ENCODE measurements at places on chromosomes 1 and 21.

GRCh38 chr1:150553392-150554085, 4.3 kb downstream of the ADAMTSL4 start:
- no peak for DNase-seq

DNA sequence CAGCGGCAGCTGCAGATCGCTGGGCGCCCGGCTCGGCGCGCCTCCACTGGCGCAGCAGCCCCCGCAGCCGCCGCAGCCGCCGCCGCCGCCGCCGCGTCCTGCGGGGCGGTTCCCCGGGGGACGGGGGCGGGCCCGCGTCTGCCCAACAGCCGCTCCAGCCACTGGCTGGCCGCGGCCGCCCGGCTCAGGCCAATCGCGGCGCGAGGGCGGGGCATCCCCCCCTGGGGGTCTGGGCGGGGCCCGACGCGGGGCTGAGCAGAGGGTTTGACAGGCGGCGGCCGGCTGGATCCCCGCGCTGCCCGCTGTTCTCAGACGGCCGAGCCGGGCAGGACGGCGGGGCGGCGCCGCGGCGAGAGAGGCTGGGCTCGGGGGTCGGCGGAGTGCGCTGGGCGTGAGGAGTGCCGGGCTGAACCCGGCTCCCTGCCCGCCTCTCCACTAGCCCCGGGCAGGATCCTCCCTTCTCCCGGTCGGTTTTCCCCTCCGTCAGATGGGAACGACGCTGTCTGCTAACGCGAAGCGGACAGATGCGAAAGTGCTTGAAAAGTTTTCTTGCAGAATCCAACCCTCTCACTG, at the start of gene GLIS1:
TSS of gene GLIS1 (minus strand) at position 56 of the 573 bp plus-strand sequence. CDS start 1,100 bp downstream, outside the sequence.
- DNase-seq = peak; percentile 75

DNA sequence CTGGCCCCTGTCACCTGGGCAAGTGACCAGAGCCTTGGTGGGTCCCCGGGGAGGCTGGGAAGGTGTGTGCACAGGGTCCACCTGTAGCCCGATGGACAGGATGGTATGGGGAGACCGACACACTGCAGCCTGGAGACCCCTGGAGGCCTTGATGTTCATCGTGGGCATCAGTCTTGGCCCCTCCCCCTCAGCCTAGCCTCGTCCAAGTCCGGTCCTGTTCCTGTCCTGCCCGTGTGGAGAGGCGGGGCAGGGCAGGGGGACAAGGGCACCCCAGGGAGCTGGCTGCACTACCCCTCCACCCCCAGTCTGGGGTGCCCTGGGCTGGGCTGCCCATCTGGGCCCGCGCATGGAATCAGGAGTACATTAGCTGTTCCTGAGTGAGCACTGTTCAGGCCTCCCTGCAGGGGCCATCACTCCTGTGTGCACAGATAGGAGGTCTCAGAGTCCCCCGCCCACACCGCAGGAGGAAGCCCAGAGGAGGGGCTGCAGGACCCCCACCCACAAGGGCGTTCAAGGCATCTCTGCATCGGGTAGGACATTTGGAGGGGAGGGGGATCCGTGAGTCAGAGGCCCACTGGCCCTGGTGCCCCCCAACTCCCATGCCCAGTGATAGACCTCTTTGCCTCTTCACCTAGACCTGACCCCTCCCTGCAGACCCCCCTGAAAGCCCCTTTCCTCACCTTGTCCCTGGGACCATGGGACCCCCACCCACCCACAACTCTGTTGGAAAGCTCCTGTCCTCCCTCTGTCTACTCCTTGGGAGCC, 63.2 kb downstream of the WNT9A start:
- no peak for DNase-seq

- no peak for DNase-seq
Measured at GRCh38 chr1:54475946-54476516, 69.8 kb upstream of the SSBP3 start.

DNA sequence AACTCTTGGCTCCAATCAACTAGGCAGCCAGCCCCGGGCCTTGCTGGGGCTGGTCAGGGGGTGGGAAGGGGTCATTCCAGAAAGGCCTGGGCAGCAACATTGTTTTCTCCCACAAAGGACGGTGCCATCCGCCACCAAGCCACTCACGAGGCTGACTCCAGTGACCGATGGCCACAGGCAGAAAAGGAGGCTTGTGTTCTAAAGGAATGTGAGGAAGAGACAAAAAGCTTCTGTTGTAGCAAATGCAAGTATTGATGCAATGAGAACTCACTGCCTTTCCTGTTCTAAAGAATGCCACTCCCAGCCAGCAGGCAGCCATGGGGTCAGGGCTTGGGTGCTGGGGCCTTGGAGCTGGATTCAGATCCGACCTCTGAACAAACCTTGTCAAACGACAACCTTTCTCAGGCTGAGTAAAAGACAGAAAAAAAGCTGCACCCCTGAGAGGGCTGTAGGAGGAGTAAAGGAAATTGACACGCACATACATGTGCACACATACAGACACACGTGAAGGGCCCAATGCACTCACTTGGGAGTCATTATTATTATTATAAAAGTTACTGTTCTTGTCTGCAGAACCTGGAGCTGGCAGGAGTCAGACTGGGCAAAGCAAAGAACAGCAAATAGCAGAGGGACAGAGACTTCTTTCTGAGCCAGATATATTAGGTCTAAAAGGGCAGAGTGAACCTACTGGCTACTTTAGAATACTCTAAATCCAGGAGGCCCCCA, 13.9 kb upstream of the PRMT2 start:
- no peak for DNase-seq

DNA sequence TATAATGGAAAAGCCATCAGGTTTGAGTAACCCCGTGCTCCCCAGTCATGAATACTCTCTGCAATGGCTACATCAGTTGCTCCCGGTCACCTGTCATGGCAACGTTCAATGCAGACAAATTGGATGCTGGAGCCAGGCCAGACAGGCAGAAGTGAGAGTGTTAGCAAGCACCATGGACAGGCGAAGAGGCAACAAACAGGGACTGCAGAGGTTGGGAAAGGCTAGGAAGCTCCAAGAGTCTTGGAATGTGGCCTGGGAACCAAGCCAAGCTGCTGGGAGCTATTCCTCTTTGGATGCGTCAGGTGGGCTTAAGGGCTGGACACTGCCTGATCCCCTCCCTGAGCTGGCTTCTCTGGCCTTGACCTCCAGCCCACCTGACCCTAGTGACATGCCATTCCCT, 102.9 kb downstream of the ACTL8 start:
- DNase-seq = no peak

- DNase-seq = no peak
Measured at GRCh38 chr1:46474570-46474969, 15.1 kb upstream of the DMBX1 start.

- no peak for DNase-seq
Measured at GRCh38 chr1:67611846-67612245, 73.2 kb upstream of the GADD45A start.

DNA sequence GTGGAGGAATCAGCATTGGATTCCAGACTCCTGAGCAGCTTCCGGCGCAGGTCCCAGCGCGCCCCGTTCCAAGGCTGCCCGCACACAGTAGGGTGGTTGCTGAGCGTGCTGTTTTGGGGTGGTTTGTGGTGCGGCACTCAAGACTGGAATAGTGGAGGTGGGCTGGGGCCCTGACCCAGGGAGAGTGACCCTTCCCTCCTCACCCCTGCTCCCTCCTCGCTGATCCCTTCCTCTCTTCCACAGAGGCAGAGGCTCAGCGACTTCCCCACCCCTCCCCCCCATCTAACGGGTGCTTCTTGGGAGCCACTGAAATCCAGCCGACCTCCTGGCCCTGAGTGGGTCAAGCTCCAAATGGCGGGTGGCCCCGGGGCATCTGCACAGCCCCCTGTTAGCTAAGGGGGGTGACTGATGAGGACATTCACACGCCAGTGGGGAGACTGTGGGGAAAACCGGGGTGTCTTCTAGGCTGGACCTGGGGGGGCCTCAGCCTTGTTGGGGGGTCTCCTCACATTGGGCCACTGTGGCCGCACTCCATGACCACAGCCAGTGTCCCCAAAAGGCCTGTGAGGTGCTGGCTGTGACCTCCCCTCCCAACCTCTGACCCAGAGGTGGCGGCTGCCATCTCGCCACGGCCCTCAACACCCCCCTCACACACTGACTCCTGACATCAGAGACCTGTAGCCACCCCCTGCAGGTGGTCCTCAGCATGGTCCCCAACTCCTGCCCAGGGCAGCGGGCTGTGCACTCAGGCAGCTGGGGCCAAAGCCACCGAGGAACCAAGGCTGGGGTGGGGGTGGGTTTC, 3.9 kb upstream of the HES4 start:
- DNase-seq = no peak

GRCh38 chr1:20413136-20413775, 72.8 kb downstream of the CAMK2N1 start:
- DNase-seq = no peak
